ENCODE measurements at places on chromosomes 1 and 21.

GRCh38 chr1:111213412-111213811 lies 13.0 kb upstream of the DENND2D start:
- no peak for DNase-seq

DNA sequence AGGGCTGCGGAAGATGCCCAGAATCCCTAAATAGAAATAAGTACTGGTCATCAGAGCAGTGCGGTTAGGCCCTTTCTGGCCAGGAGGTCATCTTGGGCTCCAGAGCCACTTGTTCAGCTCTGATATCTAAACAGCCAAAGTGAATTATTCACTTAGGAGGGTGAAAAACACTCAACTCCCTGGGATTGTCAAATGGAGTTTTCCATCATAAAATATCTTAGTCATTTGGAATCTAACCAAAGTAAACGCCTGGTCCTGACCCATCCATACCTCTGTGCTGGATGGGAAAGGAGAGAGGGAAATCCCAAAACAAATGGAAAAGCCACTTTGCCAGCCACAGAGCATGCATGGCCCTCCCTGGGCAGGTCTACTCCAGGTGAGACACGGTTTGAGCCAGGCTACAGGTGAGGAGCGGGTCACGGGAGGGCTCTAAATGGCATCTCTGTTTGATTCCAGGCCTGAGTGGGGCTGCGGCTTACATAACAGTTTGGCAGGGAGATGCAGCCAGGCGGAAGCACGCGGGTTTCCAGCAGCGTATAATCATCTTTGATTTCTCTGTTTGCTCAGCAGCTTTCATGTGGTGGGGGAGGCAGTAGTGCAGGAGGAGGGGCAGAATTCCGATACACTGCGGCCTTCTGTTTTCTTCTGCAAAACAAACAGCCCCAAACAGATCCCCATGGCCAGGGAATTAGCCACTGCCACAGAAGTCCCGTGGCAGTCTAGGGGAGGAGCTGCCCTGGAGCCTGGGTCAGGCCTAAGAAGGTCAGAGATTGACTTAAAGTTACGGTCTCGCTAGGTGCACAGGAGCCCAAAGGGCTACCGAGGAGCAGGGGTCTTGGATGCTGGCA lies 59.1 kb upstream of the ZNF648 start:
- DNase-seq, result no peak

- DNase-seq, result no peak
These were observed 609 bp downstream of the PIGK start for GRCh38 chr1:77218477-77219165.

- no peak for DNase-seq
These were observed 39.2 kb downstream of the MX1 start for GRCh38 chr21:41465176-41465781.

- DNase-seq, result no peak
These were observed 54.5 kb downstream of the RNF187 start for GRCh38 chr1:228541725-228542124.

- DNase-seq, result no peak
These were observed 24.2 kb downstream of the MAN1C1 start for GRCh38 chr1:25640646-25641328.

DNA sequence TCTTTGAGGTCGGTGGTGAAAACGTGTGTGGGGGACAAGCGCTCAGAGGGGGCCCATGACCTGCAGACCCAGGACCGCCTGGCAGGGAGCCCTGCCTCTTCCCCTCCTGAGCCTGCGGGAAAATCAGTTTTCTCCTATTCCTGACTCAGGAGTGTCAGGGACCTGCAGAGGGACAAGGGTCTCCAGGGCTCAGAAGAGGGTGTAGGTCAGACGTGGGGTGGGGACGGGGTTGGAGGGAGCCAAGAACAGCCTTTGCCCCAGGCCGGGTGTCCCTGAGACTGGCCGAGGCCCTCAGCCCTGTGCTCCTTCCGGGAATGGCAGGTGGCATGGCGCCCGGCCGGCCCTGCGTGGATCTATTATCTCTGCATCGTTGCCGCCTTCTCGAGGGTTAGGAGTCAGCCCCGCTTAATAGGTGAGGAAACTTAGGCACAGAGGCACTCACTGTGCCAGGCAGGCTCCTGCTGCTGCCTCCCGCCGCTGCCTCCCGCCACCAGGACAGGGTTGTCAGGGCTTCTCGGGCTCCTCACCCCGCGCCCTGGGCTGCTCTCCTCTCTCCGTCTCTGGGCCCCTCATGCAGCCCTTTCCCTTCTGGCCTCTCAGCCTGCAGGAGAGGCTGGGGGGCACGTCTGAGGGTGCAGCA lies 37.5 kb downstream of the AJAP1 start:
- no peak for DNase-seq

DNA sequence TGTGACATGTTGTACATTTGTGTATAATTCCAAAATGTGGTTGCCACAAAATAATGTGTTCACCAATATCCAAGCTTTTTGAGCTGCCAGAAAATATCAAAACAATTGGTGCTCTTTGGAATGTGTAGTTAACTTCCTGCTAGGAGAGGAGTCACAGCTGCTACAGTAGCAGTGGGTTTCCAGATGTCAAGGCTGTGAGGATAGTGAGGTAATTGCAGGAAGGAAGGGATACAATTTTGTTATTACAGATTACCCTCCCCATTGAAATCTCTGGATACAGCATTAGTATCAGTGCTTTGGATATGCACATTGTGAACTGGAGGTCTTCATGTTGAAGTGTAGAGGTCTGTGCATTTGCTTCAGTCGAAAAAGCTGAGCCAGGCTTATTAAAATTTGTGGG lies 253.2 kb downstream of the PTPRC start:
- no peak for DNase-seq

DNA sequence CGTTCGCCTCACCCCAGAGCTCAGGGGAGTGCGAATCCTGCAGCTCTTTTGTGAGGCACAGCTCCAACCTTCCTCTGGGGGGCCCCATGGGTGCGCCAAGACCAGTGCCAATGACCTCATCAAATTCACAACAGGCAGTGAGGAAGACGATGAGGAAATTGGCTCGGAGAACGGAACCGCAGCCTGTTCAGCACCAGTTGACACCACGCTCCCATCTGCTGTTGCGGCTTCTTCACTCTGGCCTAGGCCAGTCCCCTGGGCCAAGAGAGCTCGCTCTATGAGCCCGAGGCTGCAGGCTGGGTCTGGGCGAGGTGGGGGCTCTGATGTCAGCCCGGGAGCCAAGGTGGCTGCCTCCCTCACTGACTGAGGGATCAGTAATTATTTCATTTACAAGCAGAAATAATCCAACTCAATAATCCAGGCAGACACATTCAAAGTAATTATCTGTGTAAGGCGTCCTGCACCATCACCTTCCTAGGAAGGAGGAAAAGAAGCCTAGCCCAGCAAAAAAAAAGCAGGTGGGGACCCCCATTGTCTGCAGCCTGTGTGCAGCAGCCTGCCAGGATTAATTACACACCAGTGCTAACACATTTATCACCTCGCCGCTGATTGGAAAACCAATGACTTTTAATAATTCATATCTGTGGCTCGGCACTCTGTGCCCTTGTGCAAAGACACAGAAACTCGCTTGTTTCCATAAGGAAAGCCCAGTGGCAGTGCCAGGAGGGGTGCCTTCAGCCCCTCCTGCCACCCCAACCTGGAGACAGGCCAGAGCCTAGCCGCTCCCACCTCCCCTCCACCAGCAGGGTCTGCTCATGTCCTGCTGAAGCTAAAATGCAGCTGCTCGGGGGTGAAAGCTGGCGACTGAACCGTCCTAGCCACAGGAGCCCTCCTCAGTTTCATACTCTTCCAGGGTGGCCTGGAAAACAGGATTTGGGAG lies 1.9 kb downstream of the PLEKHA6 start:
- no peak for DNase-seq

GRCh38 chr1:98988904-98989555 lies 15.6 kb downstream of the PLPPR5 start:
- DNase-seq, result no peak

DNA sequence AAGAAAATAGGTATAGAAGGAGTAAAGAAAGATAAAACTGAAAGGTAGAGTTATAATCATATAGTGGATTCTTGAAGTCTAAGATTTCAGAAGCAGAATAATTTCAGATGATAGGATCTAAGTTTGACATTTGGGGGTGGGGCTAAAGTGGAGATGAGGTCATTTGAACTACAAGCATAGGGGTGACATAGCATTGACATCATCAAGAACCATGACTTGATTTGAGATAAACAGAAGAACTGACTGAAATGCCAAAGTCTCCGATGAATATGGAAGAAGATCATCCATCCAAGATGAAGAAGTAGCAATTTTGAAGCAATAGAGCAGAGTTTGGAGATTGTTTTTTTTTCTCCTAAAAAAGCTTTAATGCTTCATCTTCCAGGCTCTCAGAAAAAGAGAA lies 122.3 kb downstream of the MACF1 start:
- no peak for DNase-seq

- no peak for DNase-seq
These were observed 88.9 kb downstream of the COL24A1 start for GRCh38 chr1:86067626-86068025.

Measured in CD4-positive, alpha-beta T cell treated with Interleukin-15 for 4 hours (primary cell).